ENCODE measurements at places on chromosomes 4 and X.

GRCh38 chr4:102344520-102344953 is 745 bp downstream of the SLC39A8 start:
- DNase-seq, result peak; percentile 54

GRCh38 chrX:11664211-11665167 is 1.2 kb downstream of the ARHGAP6 start:
- no peak for DNase-seq

DNA sequence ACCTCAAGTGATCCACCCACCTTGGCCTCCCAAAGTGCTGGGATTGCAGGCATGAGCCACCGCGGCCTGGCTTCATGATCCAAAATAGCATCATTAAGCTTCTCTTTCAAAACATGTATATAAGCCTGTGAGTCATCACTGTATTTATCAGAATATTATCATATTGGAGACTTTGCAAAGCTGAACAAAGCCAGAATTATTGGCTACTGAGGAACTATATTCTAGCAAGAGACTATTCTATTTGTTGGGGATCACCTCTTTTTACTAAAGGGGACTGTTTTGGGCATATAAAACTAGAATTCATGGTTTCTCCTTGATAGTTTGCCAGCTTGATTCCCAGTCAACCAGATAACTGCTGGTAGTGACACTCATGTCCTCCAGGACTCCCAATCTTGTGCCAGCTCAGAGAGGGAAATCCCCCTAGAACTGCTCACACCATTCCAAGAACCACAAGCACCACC is 40.1 kb downstream of the TET2 start:
- no peak for DNase-seq

DNA sequence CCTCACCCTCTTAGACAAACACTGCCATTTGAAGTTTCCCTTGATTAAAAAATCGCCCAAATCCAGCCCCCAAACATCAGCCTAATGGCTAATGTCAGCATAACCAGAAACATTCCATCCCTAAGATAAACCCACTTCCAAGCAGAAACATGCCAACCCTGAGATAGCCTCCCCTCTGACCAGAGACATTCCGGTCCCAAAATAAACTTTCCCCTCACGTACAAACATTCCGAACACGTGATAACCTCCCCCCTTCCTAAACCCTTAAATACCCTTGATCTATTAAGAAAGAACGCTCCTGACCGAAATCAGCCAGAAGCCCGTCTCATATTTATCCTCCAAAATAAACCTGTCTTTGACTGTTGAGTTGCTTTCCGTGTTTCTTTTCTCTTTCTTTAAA is 237.2 kb downstream of the ASMT start:
- DNase-seq, result no peak

- DNase-seq, result no peak
Measured at GRCh38 chrX:3094261-3094660, 53.0 kb downstream of the ARSF start.

- peak; percentile 33 for DNase-seq
Measured at GRCh38 chr4:38489924-38490639, 173.9 kb upstream of the KLF3 start.

DNA sequence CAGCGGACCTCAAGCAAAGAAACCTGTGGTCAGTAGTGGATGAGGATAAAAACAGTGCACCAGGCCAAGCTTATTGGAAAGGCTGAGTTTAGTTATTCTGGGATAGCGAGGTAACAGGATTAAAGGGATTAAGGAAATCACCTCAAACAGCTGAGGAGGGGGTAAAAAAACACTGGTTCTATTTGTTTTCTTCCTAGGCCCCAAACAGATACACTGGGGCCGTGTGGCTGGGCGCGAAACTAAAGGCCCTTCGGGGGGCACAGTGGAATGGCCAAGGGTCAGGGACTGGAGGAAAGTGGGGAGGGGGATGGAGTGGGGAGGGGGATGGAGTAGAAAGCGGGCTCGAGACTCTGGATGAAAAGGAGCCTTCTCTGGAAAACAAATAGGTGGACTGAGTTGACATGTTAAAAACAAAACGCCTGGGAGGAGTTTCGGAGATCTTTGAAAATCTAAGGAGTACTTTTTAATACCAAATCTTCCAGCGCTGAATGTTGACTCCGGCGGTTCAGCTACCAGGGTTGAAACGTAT is 2.9 kb downstream of the SOX3 start:
- DNase-seq, result no peak

DNA sequence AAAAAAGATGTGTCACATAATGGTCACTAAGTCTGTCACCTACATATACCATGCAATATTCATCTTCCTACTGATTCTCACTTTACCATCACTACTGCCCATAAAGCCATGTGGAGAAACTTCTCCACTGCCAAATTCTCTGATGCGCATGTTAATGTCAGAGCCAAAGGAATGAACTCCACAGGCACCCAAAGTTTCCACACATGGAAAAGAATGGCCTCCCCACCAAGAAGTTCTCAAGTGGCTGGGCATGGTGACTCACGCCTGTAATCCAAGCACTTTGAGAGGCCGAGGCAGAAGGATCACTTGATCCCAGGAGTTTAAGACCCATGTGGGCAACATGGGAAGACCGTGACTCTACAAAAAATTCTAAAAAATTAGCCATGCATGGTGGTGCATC is 43.8 kb upstream of the UGDH start:
- no peak for DNase-seq

DNA sequence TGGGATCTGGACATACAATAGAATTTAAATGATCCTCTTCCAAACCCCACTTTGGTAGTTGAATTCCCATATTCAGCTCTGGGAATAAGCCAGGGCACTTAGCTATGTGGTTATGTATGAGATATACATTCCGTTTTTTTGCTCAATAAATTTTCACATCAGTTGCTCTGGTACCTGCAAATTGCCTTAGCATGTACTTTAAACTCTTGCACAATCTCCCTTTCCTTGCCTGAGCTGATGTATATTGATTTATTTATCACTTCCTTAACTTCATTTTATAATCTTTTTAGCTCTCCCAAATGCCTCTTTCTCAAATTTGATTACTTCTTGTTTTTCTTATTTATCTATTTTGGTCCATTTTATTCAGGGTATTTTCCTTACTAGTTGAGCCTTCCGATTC is 90.1 kb upstream of the AGA start:
- DNase-seq, result no peak

DNA sequence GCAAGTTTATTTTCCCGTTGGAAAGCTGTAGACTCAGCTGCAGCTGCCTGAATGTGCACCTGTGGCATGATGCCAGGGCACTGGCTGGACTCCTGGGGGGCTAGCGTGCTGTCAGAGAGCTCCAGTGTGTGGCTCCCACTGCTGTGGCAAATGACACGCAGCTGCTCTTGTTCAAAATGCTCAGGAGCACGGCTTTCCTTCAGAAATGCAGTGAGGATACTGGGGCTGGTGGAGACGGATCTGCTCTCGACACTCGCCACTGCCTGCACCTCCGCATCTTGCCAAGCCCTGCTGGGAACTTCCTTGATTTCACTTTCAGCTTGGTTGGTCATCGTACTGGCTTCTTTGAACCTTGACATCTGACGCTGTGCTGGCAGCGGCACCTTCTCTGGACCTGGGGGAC is 58.7 kb downstream of the GPRIN3 start:
- no peak for DNase-seq

DNA sequence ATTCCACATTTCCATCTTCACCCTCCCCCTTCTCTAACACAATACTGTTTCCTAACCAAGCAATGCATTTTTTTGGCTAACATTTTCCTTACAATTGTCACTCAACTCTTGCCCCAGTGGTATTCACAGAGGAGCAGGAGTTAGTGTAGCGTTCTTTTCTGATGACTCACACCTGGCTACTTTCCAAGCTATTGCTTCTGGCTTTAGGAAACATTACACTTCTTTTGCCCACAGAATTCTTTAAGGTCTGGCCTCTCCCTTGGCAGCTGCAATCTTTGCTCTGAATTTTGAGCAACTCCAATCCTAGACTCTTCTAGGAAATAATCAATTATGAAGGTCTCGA is 27.5 kb upstream of the PDGFC start:
- no peak for DNase-seq

- no peak for DNase-seq
Measured at GRCh38 chr4:67437974-67438713, 107.2 kb downstream of the CENPC start.

DNA sequence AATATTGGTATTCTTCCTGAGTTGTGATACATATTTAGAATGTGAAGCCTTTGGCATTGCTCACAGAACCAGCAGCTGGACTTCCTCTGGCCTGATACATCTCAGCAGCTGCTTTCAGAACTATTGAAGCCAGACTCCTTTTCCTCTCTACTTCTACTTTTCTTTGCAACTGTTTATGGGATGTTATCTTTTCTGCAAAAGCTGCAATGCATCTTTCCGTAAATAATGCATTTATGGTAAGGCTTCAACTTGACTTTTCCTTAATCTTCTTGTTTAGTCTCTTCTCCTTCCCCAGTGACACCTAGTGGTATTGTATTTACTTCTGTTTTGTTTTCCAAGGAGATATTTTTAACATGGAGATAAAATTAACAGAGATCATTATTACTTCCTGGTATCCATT is 1548.7 kb downstream of the PCDH7 start:
- no peak for DNase-seq

- DNase-seq, result no peak
Measured at GRCh38 chrX:7076245-7076661, 71.3 kb upstream of the STS start.

DNA sequence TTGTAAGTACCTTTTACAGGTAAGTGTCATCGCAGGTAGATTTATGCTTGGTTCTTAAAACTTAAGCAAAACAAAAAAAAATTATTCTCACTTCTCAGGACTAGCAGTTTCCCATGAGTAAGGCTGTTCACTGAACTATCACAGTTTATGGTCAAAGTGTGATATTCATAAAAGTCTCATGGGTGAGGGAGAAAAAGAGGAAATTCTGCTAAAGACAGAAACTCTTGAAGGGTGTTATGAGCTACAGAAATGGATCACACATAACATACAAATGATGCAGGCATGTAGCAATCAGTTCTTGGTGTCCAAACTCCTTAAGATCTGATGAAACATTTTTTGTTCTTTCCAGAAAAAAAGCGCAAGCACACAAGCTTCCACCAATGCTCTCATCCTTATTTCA is 8.5 kb downstream of the RAB9A start:
- DNase-seq, result no peak

DNA sequence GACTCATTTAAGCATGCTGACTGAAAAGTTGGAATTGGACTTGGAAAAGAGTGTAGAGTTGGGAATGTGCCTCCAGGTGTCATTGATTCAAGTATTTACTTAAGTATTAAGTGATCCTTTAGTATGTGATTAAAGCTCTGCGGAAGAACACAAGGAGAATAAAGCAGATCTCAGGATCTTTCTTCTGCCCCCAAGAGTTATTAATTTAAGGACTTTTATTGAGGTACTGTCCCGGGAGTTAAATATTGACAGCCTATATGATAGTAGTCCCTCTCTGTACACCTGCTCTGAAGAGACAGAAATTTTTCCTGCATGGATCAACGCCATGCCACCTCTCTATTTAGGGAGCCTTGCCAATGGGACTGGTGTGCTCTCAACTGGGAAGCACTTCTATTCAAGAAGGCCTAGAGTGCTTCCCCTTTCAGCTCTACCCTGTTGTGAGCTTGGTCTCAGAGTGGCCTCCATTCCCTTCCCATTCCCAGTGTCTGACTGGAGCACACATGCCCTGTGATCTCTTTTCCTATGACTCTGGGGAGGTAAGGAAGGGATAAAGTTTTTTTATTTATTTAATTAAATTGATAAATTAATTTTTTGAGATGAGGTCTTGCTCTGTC is 75.9 kb downstream of the SHISA3 start:
- DNase-seq, result no peak

- no peak for DNase-seq
Measured at GRCh38 chr4:84966382-84967242, at the start of gene WDFY3. Gene WDFY3, minus strand, starts transcription at chr4:84966690. Its CDS starts 106,099 bp downstream, at chr4:84860591.

DNA sequence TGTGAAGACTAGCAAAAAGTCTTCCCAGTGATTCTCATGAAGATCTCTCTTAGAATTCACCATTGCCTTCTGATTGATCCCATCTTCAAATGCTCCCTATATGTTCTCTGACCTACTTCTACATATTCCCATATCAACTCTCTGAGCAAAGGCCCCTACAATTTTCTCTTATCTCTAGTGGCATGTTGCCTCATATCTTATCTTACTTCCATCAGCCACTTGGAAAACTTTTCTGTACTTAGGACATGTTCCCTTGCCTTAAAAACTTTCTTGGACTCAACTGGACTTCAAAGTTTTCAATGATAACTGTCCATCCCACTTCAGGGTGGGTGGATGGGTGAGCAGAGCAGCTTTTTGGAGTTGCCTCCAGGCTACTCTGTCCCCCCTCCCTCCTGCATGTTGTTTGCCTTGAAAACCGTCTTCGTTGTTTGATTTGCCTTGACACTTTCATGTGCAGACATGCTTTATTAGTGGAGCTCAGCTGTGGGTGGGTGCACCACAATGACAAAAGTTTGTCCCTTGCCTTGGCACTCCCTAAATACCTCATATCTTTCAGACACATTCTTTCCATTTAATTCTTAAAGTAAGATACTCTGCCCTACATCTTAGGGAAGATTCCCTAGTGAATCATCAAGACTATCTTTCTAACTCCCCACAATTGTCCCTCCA is 18.3 kb upstream of the USP27X start:
- no peak for DNase-seq

- DNase-seq, result no peak
Measured at GRCh38 chr4:42945874-42946273, 53.4 kb downstream of the GRXCR1 start.

GRCh38 chr4:52982255-52982945 is 120.3 kb downstream of the RASL11B start:
- DNase-seq, result no peak

DNA sequence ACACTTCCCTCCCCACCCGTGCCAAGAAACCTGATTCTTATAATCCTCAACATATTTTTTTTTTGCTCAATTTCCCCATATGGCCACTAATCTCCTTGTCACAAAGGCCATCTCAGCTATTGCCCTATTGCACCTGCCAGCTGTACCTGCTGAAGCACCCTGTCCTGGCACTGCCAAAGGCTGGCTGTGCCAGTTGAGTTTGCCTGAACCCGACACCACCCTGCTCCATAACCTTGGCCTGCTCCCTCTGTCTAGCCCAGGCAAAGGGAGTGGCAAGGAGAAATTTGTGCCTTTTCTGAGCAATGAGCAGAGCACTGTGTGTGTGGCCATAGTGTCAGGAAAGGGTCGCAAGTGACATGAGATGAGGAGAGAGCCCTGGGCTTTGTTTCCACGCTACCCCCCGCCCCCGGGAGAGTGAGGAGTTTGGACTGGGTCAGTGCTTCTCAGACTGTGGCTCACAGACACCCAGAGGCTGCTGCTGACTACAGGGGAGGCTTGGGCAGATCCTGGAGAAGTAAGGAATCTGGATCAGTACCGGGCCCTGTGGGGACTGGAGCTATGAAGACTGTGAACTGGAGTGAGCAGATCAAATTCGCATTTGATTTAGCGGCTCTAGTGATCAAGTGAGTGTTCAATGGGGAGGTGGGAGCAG is 42.2 kb upstream of the HMGB3 start:
- DNase-seq, result no peak

GRCh38 chrX:23732704-23733103 is 10.4 kb downstream of the ACOT9 start:
- no peak for DNase-seq

DNA sequence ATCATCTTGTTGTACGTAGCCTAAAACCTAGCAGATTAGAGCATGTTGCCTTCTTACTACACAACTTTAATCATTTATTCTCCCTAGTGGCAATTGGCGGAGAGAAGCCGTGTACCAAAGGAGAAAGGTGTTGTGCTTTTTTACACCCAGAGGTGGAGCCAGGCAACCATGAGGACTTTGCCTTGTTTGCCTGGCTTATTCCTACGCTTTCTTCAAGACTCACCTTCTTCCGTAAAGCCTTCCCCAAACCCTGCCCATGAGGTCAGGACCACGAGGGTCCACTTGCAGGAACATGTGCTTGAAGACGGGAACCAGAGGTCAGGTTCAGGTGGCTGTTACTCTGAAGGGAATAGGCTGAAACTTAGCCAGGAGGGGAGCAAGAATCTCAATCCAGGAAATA is 290.5 kb downstream of the RAB28 start:
- no peak for DNase-seq

Measured in activated CD4-positive, alpha-beta T cell treated with anti-CD3 and anti-CD28 coated beads for 4 hours (primary cell).